ENCODE measurements at places on chromosomes 11 and 22. TPM values are rescaled to one million over a fixed set of nuclear protein-coding genes. Genes with fewer than 3 reads are reported as not detected.

Gene SCGB1D2
- not detected for polyA plus RNA-seq

Gene SLC25A18
- polyA plus RNA-seq, result 0.86 TPM

Gene TREH
- 1.7 TPM for polyA plus RNA-seq

Gene FAT3
- polyA plus RNA-seq, result 10.2 TPM

Gene OR4D5
- not detected for polyA plus RNA-seq

Gene RASGRP2
- polyA plus RNA-seq, result 0.36 TPM

Gene ZDHHC13
- 10.0 TPM for polyA plus RNA-seq

Gene TUB
- polyA plus RNA-seq, result 58.1 TPM

Gene MS4A4A
- polyA plus RNA-seq, result not detected

Measured in Purkinje cell (primary cell).